Left cardiac atrium (tissue), 4 donors: ENCODE measurements at places on chromosomes 4 and X.

GRCh38 chr4:138542191-138542776 is 300.1 kb upstream of the SLC7A11 start:
- DNase-seq: no peak

DNA sequence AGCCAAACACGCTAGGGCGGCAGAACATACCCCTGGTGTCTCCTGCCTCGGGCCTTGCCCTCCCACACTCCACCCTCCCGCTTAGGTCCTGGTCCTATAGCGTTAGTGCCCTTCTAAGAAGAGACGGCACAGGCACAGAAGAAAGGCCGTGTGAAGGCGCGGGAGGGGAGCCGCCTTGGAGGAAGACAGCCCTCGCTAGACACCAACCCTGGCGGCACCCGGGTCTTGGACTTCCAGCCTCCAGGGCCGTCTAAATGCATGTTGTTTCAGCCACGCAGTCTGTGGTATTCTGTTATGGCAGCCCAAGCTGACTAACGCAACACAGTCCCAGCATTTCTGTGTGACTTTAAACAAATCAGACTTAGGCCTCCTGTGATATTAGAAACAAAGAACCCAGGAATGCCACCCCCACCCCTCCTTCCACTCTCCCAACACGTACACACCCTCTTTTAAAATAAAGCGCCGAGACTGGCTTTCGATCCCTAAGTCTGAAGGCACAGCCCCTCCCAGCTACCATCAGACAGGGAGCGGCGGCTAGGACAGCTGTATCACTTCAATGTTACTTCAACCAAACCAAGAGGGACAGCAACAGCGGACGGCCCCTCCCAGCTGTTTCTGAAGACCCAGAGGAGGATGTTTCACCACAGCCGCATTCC is 128.0 kb downstream of the AFAP1 start:
- DNase-seq: peak; percentile 76

DNA sequence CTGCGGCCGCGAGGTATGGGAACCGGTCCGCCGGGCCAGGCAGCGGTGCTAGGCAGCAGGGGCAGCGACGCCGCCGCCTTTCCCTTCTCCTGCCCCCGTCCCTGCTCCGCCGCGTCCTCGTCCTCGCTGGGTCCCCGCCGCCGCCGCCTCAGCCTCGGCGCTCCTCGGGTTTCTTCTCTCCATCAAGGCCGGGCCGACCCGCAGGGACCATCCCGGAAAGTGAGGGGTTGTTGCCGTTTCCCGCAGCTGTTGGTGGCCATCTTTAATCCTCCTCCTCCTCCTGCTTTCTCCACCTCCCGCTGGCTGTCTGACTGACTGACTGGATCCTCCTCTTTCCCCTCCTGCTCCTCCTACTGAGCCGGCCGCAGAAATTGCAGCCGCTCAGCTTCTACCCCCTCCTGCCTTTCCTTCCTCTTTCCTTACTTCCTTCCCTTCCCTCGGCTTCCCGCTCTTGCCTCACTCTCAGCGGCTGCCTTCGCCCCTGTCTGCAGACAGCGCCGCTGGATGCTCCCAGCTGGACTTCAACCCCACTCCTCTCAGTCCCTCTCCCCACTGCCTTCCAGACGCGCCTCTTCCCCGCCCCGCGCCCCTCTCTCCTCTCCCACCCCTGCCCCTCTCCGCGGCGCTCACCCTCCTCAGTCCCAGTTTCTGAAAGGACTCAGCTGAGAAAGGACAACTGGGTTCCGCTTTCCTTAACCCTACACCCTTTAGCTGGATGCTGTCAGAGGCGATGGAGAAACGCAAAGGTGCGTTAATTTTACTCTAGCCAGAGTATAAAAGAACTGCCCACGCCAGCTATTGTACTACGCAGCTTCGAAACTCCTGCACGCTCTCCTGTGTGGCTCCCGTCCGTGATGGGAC is at the start of gene WDFY3:
WDFY3 (minus strand) TSS at position 309 of the 861 bp plus-strand sequence. CDS start 106,099 bp downstream, outside the sequence.
- peak; percentile 86 for DNase-seq

DNA sequence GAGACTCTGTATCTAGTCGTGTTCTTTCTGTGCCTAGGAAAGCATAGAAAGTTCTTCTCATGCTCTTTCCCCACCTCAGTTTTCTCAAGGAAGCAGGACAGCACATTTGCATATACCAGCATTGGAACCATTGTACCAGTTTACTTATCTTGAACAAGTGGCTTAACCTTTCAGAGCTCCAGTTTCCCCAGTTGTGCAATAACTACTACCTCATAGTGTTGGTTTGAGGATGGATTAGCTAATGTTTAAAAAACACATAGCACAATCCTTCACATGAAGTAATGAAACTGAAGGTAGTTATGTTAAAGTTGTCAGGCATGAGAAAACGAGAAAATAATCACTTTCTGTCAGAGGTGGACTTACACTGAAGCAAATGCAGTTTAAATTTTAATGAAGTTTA is 92.2 kb upstream of the H2AZ1 start:
- DNase-seq: no peak

DNA sequence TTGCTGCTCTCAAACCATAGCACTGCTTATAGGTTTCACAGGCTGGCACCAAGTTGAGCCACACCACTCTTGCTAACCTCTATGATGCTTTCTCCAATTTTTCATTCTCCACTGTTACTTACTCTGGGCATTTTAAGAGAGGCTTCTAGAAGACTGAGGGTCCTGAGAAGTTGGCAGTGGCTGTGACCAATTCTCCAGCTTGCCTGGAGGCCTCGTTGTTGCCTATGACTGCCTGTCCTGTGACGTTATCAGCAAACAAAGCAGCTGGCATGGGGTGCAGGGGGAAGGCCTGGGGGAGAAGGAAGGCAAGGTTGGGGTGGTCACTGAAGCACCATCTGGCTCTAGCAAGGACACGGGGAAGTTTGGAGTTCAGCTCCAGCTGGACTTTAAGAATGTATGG is 30.4 kb upstream of the PDLIM3 start:
- DNase-seq: no peak

GRCh38 chr4:7813674-7814073 is 126.0 kb downstream of the AFAP1 start:
- DNase-seq: no peak

DNA sequence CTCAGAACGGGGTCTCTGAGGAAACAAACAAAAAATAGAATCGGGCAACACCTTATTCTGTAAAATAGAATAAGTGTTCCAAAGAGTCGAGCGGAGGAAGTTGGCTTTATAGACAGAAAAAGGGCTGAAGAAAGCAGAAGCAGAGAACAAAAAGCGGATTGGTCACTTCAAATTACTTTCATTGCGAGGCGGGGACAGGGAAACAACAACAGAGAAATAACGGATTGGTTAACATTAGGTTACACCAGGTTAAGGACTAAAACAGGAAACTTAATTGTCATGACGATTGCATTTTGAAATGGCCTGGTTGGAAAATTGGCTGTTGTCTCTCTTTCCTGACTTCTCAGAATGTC is 433 bp upstream of the COQ2 start:
- DNase-seq: no peak

- DNase-seq: peak; percentile 68
Observed at GRCh38 chrX:131821945-131822622, 201.0 kb upstream of the STK26 start.

DNA sequence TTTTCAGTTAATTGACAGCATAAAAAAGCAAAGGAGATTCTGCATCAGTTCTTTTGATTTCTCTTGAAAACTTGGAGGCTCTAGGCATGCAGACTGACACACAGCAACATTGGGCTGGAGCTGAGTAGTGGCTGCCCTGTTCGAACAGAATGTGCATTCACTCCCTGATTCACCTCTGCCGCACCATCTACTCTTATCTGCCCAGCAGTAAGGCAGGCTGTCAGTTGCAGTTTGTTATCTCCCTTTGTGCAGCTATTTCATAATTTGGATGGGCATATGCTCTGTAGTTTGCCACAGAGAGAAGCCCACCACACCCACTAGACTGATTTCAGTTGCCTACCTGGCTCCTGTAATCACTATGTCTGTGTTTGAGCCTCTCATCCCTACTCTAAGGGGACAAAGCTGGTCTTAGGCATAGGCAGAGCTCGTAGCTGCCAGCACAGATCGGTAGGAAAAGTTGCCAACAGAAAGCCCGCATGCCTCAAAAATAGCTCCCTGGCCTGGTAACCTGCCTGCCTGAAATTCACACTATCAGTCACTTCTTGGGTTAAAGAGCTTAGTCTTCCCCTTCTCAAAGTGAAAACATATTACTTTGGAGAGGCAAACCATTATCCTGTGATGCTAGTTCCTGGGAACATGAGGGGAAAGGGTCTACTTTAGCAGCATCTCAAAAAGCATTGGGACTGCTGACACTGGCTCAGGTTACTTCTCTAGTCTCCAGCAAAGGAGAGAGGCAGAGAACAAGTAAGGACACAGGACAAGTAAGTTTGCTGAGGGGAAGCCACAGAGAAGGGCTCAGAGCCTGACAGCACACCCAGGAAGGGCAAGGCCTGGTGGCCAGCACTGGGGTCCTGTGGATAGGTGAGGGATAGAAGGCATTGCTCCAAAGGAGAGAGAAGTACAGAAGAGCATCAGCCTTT is 75.9 kb upstream of the TMEM164 start:
- no peak for DNase-seq

DNA sequence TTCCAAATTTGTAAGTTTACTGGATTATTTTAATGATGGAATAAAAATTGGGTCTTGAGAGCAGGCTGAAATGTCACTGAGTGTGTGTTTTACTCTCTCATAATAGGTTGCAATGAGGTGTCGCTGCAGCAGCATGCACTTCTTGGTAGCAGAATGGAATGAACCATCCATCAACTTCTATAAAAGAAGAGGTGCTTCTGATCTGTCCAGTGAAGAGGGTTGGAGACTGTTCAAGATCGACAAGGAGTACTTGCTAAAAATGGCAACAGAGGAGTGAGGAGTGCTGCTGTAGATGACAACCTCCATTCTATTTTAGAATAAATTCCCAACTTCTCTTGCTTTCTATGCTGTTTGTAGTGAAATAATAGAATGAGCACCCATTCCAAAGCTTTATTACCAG is 2.6 kb downstream of the SAT1 start:
- DNase-seq: no peak

DNA sequence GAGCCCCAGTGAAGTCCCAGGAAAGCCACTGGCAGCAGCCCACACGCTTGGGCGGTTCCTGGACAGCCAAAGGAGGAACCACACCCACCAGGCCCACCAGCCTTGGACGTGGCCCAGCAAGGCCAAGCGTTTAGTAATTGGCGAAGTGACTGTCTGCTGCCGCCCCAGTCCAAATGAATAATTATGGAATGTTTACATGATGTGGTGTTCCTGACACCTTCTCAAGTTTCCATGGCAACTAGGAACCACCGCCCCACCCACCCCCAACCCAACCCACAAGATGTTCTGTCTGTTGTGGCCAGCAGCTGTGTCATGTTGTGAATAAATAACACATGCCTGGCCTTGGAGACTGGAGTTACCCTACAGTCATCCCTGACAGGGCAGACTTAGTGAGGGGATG is 22.3 kb downstream of the APLN start:
- no peak for DNase-seq
